Activated naive CD4-positive, alpha-beta T cell (primary cell): ENCODE measurements at places on chromosomes 6 and 20.

DNA sequence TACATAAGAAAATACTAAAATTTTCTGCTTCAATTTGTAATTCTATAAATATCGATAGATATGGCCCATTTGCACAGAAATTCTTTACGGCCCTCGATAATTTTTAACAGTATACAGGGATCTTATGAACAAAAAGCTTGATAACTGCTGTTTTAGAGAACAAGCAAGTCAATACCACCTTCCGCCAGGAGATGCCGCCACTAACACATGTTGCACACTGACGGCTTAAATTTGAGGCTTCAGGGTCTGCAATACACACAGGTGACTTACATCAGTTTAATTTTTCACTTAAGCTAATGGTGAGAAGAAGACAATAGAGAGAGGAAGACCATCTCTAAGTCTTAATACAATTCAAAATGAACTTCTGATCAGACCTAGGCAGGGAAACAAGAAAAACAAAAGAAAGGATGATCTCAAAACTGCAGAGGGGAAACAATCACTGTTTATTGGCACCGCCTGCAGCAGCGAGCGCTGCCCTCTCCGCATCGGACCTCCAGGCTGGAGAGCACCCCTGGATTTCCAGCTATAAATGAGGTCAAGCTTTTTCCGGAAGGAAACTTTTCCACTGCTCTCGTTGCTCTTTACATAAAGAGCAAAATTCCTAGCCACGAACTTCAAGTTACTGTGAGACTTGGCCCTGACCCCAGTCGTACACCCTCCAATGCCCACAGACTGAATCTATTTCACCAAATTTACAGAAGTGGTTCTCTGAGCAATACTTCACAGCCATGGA is 53.9 kb downstream of the OTOR start:
- no peak for DNase-seq

GRCh38 chr6:76972474-76972873 is 490.8 kb downstream of the HTR1B start:
- no peak for DNase-seq

- DNase-seq = no peak
These were observed 19.0 kb downstream of the LRFN2 start for GRCh38 chr6:40568062-40568708.

GRCh38 chr6:551829-552350 is 105.0 kb downstream of the HUS1B start:
- no peak for DNase-seq

DNA sequence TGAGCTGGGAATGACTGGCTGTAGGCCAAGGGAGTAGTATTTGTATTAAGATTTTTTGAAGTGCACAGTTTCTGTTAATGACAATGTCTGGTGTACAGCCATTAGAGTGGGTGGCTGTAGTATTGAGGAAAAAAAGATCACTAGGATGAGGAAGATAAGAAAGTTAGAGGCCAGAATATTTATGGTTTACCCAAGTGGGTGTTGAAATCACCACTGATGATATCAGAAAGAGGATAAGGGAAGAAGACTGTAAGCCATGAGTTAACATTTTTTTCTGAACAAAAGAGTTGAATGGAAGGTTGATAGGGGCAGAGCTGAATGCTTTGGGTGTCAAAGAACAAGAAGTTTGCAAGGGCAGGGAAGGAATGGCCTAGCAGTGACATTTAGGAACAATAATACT is 104.7 kb downstream of the PRDM13 start:
- no peak for DNase-seq

DNA sequence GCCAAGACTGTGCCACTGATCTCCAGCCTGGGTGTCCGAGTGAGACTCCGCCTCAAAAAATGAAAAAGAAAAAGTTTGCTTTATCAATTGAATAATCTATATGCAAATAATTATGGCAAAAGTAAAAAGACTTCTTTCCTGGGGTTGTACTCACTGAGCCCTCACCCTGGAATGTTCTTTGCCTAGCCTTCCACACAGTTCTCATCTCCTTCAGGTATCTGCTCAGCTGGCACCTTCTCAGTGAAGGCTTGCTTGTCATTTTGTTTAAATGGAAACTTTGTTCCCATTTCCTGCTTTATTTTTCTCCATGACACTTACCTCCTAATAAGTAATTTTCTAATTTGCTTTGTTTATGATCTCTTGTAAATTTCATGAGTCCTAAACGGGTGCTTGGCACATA is 96.7 kb downstream of the SGK1 start:
- no peak for DNase-seq

- DNase-seq = no peak
These were observed 80.7 kb downstream of the HIVEP1 start for GRCh38 chr6:12092762-12093161.

DNA sequence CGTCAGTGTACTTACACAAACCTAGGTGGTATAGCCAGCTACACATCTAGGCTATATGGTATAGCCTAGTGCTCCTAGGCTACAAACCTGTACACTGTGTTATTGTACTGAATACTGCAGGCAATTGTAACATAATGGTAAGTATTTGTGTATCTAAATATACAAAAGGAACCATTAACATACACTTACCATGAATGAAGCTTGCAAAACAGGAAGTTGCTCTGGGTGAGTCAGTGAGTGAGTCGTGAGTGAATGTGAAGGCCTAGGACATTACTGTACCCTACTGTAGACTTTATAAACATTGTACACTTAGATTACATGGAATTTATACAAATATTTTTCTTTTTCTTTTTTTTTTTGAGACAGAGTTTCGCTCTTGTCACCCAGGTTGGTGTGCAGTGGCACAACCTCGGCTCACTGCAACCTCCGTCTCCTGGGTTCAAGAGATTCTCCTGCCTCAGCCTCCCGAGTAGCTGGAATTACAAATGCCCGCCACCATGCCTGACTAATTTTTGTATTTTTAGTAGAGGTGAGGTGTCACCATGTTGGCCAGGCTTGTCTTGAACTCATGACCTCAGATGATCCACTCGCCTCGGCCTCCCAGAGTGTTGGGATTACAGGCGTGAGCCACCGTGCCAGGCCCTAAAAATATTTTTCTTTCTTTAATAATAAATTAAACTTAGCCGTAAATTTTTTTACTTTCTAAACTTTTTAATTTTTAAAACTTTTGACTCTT is 15.4 kb upstream of the KIAA1755 start:
- DNase-seq = no peak

- no peak for DNase-seq
These were observed 185.7 kb downstream of the ASCC3 start for GRCh38 chr6:100695445-100695844.

- DNase-seq = no peak
These were observed 81.0 kb downstream of the AGPAT4 start for GRCh38 chr6:161192636-161193411.

DNA sequence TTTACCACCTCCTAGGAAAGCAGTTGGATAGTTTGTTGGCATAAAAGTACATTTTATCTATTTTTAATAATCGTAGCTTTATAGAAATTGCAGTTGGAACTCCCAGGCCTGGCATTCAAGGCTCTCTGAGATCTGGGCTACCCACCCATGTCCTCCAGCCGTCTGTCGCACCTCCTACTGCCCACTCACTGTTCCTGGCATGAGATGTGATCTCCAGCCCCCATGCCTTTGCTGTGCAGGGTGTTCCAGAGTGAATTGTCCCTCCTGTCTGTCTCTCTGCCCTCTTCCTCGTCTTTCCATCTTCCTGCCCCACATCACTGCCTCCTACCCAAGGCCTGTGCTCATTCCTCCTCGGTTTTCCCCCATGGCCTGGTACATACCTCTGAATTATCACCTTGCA is 50.7 kb downstream of the PTPN1 start:
- no peak for DNase-seq

- DNase-seq = no peak
These were observed 5.3 kb upstream of the GUCA1B start for GRCh38 chr6:42200035-42200434.

GRCh38 chr6:139762587-139763031 is 388.2 kb upstream of the CITED2 start:
- no peak for DNase-seq

GRCh38 chr6:99905209-99906106 is 88.6 kb downstream of the MCHR2 start:
- DNase-seq = no peak

DNA sequence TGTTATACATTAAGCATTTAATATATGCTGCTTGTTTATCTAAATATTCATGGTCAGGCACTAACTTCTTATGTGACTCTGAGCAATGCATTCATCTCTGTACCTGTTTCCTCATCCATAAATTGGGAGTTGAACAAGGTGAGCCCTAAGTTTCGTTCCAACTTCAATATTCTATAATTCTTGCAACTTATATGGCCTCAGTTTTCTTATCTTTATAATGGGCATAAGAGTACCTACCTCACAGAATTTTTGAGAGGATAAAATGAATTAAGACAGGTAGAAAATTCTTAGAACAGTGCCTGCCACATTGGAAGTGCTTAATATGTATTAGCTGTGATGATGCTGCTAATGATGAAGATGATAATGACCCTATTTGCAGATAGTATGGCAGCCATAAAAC is 11.8 kb upstream of the HIVEP2 start:
- DNase-seq = no peak

DNA sequence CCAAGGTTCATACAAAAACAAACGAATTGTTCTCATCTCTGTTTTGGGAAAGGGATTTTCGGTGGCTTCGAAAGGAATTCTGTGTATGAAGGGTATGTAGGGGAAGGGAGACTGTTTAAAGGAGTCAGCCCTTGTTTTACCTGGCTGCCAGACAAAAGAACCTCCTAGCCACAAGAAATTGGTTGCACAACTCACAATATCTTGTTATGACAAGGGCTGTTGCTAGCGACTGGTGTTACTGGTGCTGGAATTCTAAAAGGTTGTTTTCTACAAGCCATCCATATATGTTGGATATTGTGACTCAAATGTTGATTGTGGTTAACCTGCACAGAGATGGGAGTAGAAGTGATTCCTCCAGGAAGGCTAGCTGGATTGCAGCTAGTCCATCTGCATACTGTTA is 34.6 kb upstream of the CITED2 start:
- DNase-seq = no peak

DNA sequence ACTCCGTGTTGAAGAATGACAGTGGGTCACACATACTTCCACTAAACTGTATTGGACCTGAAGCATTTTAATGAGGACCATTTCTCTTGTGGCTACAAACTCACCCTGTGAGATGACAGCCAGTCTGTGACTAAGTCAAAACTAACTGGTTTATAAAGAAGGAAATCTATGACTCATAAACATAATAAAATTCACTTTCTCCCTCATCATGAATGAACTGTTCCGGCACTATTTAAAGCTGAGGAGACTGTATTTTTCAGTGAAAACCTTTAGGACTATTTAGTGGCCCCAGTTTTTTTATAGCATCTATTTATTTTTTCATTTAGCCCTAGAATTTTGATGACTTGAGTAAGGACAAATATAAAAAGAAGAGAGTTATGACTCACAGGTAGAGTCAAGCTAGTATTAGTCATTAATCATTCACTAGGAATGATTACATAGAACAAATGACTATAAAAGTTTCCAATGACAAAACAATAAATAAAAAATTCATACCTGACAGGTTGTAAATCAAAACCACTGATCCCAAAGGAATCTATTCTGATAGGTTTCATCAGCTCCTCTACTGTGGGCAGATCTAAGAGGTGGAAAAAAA is 34.2 kb downstream of the CEP162 start:
- no peak for DNase-seq

DNA sequence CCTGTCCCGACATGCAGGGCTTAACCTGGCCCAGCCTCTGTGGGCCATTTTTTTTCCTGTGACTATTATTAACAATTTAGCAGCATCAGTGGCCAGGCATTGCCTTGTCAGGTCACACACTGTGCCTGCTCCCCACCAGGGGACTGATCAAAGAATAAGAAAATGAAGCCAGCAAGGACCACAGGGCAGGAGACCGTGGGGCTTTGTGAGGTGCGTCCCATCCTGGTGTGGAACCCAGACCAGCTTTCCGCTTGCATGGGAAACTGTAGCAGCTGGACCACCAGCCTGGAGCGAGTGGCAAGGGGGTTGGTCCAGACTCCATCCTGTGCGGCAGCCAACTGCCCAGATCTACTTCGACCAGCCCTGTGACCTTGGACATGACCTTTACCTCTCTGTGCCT is 218.3 kb downstream of the ANKRD60 start:
- DNase-seq = no peak

DNA sequence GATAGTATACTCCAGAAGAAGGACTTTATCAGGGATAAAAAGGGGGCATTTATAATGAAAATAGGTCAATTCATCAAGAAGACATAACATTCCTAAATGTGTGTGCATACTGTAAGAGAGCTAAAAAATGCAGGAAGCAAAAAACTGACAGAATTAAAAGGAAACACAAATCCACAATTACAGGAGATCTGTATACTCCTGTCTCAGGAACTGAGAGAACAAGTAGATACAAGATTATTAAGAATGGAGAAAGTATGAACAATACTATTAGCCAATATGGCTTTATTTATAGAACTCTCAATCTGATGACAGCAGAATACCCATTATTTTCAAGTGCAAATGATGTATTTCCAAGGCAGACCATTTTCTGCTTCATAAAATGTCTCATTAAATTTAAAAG is 167.7 kb upstream of the BMP5 start:
- DNase-seq = no peak

DNA sequence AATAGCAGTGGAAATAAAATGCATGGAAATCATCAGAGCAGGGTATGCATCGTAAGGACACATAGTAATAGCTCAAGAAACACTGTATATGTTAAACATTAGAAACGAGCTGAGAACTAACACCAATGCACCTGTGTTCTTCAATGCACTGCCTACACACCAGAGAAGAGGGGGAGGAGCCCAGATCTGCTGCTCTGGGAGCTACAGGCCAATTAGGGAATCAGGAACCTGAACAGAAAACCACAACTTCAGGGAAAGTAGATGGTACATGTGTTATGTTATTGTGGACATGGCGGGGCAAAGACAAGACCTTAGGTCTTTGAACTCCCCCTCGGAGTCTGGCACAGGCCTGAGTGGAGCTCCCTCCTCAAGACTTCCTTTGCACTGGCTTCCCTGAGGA is 39.7 kb downstream of the RIPOR3 start:
- DNase-seq = no peak

GRCh38 chr6:78614961-78615360 is 252.4 kb upstream of the IRAK1BP1 start:
- no peak for DNase-seq

DNA sequence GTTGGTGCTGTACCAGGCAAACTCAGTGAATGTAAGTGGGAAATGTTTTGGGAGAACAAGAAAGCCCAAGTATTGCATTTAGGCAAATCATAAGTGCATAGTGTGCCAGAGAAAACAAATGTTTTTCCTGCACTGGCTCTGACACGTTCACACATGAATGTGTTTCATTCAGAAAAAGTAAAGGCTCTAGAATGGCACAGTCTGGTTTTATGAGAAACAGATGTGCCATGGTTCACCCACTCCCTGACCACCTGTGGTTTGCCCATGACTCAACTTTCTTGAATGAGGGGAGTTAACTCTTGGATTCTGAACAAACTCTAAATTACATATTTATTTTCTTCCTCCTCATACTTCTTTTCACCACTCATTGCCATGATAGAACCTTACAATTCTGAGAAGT is 126.9 kb downstream of the KCNQ5 start:
- DNase-seq = no peak

DNA sequence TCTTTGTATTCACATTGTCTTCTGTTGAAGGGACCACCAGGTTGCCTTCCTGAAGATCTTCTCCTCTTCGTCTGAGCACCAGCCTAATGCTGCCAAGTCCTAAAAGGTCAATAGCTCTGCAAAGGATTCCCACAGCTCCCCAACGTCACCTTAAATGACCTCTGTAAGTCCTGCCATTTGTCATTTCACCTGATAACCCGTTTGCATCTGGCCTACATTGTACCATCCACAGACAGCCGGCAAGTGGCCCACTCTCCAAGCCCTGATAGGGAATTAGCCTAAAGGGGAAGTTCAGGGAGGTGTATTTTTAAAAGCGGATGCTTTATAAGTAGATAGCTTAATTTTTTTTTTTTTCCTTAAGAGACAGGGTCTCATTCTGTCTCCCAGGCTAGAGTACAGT is 127.8 kb downstream of the ZMYND8 start:
- DNase-seq = no peak
